ENCODE measurements at places on chromosomes 7 and 10.

GRCh38 chr10:124657806-124658205 lies 86.4 kb downstream of the FAM53B start:
- no peak for DNase-seq

DNA sequence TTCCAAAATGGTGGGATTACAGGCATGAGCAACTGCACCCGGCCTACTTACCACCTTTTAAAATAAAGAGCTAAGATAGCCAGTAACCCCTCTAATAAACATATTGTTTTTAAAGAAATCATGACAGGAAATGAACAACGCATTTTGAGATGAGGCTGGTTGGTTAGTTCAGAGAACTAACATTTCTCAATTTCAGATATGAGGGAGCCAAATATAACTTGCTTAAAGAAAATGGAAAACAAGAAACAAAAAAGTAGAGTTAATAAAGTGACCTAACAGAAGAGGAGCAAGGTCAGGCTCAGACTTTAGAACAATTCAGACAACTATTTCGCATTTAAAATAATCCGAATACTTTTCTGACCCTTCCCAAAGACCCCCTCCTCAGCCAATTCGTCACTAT lies 254.9 kb upstream of the PHF14 start:
- no peak for DNase-seq

- DNase-seq = no peak
These were observed 43.3 kb downstream of the ETV1 start for GRCh38 chr7:13946181-13946580.

- DNase-seq = no peak
These were observed 21.9 kb upstream of the LANCL2 start for GRCh38 chr7:55343002-55343781.
